ENCODE measurements at places on chromosomes 12 and 14. TPM values are rescaled to one million over a fixed set of nuclear protein-coding genes. Genes with fewer than 3 reads are reported as not detected.

DNA sequence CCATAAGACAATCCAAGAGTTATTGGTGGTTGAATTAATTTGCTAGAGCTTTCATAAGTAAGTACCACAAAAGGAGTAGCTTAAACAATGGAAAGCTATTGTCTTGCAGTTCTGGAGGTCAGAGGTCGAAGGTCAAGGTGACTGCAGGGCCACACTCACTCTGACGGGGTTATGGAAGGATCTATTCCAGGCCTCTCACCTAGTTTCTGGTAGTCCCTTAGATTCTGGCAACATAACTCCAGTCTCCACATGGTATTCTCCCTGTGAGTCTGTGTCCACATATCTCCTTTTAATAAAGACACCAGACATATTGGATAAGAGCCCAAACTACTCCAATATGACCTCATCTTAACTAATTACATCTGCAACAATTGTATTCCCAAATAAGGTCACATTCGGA lies 273.4 kb downstream of the FOXN3 start:
- DNase-seq = no peak

DNA sequence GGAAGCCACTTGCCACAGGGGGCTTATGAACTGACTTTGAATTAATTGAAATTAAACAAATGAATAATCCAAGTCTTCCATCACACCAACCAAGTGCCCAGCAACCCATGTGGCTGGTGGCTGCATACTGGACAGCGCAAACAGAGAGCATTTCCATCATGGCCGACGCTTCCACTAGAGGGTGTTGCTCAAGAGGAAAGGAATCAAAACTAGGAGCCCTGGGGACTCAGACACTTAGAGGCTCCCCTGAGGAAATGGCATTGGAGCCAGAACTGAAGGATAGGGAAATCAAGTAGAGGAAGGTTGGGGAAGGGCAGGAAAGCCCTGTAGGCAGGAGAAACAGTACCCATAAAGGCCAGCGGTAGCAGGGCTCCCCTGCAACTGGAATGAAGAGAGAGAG lies 50.6 kb upstream of the NUAK1 start:
- no peak for DNase-seq

- peak; percentile 69 for DNase-seq
Measured at GRCh38 chr14:79861111-79861510, 350.2 kb downstream of the DIO2 start.

GRCh38 chr12:8813572-8814357 lies 8.7 kb upstream of the A2ML1 start:
- DNase-seq = no peak

DNA sequence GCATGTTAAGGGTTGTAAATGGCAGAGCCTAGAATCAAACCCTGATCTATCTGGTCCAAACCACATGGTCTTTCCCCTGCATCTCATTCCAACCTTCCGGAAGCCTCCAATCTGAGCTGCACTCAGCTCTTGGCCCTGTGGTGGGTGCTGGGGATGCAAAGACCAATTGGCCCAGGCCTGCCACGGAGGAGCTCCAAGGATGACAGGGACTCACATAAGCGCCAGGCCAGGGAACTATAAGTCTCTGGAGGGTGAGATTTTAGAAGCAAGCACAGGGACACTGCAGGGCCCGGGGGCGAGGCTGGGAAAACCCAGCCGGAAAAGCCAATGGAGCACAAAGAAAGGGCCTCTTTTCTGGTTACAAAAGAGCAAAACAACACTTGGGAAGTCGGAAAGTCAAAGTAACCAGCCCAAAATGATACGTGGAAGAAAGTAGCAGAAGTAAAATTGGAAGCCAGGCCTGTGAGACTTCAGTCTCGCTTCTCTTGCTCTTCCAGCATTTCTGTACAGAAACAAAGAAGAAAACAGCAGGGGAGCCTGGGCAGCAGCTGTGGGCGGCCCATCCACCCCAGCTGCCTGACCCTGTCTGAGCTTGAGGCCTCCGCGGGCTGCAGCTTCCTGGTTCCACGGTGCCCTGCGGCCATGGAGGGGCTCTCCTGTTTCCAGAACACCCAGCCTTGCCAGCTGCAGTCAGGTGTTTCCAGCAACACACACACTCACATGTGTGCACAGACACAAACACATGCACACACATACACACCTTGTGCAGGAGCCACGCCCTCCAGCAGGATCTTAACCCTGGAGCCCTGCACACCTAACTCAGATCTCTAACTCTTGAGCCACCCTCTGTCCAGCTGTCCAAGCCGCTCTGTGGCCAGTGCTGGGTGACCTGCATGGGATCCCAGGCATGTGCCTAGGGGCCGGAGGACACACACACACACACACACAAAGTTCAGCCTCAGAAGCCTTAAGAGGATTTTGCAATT lies 178.2 kb downstream of the BCL11B start:
- no peak for DNase-seq

DNA sequence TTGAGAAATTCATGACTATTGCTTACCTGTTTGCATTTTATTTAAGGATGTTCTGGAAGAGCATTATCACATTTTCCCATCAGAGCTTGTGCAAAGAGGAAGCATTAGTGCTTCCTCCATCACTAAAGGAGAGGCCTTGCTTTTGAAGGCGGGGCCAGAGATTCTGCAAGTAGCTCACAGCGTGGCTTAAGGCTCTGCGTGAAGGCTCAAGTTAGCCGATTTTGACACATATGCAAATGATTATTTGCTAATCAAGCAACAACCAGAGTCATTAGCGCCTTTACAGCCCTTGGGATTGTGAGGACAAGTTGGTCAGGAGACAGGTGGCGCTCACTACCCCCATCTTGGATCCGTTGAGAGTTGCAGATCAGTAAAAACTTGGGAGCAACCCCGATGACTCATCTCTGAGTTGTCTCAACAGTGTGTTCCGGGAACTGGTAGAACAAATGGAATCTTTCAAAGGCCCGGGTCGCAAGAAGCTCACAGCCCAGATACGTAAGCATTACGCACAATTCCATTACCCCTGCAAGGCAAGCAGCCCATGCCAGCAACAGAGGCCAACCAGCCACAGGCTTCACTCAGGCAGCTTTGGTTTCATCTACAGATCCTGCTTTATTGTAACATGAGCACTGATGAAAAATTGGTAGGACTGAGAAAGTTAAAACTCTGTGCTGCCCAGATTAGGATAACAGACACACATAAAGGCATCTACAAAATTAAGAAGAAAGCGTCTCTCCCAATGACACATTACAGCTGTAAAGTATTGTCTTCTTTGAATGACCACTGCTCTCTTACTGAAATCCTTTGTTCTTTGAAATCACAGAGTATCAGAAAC lies 34.9 kb upstream of the SPTSSA start:
- no peak for DNase-seq

DNA sequence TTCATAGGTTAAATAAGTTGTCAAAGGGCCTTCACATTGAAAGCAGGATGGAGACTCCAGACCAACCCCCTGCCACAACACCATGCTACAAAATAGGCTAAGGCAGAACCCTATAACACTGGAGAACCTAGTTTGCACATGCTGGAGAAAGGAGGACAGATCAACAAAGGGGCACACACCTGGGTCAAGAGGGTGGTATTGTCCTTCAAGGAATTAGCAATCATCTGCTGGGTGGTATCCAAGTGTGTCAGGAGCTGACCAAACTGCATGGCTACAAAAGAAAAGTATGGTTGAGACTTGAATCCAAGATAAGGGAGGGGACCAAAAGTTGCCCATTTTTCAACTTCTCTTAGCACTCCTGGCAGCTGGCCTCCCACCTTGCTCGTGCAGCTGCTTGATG lies 9.2 kb downstream of the MBD6 start:
- no peak for DNase-seq

DNA sequence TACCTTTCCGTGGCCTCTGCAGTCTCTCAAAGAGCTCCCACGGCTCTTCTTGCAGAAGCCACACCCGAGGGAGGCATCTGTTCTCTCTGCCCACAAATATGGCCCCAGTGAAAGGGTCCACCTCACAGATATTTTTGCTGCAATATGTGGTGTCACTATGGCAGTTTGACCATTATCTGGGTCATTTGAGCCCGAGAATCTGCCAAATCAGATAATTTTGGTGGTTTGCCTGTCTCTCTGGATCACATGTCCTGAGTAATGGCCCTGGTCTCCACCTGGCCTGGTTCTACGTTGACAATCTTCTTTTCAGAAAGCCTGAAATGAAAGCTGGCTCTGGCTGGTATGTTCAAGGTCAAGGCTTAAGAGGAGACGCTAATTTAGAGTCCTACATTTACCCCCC lies 5.7 kb upstream of the WSCD2 start:
- no peak for DNase-seq

Gene MMP14
- 0.72 TPM for total RNA-seq

Gene GALNT16
- not detected for total RNA-seq

Gene SDR9C7
- total RNA-seq = not detected

Gene TSPAN19
- total RNA-seq = not detected

Measured in Karpas-422 (cell line).